ENCODE measurements at places on chromosomes 4 and X. TPM values are rescaled to one million over a fixed set of nuclear protein-coding genes. Genes with fewer than 3 reads are reported as not detected.
A peak's percentile ranks its signal among the peaks of the same experiment; 100 is the strongest.

GRCh38 chr4:101259876-101260275 is 87.5 kb downstream of the PPP3CA start:
- no peak for DNase-seq

DNA sequence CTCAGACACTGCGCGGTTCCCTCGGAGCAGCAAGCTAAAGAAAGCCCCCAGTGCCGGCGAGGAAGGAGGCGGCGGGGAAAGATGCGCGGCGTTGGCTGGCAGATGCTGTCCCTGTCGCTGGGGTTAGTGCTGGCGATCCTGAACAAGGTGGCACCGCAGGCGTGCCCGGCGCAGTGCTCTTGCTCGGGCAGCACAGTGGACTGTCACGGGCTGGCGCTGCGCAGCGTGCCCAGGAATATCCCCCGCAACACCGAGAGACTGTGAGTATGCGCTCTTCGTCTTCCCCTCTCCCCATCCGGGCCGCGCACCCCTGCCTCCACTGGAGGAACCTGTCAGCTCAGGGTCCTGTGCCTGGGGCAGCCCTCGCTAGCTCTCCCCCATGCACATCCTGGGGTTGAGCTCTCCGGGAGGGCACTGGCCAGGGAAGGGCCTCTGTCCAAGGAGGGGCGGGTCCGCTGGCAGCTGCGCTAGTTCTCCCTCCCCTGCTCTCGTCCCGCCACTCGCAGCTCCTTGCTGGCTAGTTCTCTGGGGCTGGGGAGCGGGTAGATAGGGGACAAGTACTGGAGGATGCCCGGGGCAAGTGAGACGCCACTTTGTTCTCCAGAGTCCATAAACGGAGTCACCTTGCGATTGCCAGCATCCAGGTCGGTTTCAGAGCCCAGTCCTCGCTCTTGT is 2.2 kb downstream of the SLIT2 start:
- peak; percentile 66 for DNase-seq

DNA sequence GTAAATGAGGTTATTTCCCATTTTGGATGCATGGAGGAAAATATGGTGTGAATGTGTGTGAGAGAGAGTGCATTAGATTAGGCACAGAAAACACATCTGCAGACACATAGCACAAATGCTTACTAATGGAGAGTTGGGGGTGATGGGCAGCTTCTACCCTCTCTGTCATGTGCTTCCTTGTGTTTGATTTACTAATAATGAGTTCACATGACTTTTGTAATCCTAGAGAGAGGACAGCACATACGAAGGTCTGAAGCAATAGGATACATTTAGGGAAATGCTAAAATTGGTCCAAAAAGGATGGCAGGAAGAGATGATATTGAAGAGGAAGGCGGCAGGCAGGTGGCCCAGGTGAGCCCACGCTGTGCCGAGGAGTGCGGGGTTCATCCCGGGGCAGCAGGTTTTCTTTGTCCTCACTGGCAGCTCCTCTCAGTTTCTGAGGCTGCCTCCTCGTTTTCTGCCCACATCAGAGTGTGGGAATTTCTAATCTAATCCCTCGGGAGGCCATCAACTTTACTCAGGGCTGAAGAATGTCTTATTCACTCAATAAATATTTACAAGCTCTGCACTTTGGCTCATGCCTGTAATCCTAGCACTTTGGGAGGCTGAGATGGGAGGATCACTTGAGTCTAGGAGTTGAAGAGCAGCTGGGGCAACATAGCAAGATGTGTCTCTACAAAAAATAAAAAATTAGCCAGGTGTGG is 15.9 kb upstream of the MAP9 start:
- DNase-seq, result no peak

DNA sequence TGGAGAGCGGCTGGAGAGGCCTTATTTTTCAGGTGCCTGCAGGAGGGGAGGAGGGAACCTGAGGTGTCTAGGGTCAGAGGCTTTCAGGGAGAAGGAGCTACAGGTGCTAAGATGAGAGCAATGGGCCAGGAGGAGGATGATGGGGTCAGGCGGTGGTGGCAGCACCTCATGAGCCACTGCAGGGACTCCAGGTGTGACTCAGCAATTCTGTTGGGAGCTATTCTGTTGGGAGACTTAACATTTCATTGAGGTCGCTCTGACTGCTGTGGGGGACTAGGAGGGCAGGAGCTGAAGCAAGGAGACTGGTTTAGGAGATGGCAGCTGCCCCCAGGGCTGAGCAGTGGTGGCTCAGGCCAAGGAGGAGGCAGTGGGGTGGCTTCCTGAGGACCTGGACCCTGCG is 65.0 kb downstream of the CLDN34 start:
- no peak for DNase-seq

- DNase-seq, result peak; percentile 22
Observed at GRCh38 chrX:118116713-118117550, at the start of gene KLHL13. KLHL13 (minus strand) TSS chrX:118116810; CDS start chrX:118028473, 88,337 bp downstream.

DNA sequence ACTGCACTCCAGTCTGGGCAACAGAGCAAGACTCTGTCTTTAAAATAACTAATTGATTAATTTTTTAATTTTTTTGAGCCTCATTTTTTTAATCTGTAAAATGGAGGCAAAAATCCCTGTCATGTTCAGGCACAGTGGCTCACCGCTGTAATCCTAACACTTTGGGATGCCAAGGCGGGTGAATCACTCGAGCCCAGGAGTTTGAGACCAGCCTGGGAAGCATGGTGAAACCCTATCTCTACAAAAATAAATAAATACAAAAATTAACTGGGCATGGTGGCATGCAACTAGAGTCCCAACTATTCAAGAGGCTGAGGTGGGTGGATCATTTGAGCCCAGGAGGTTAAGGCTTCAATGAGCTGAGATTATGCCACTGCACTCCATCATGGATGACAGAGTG is 15.4 kb downstream of the AMTN start:
- DNase-seq, result no peak

DNA sequence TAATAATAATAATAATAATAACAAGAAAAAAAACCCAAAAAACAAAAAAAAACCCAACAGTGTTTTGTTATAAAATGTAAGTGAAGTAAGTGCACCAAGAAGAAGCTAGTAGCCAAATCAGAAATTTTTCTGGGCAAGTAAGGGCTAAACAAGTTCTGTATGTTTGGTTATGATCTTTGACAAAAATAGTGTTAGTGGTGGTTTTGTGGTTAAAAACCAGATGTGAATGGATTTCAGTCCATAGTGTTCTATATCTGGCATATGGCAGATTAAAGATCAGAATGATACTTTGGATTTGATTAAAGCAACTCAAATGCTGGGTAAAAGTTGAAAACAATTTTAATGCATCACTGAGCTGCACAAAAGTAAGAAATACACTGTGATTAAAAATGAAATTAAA is 116.5 kb upstream of the NDST4 start:
- no peak for DNase-seq

SERPINA7 gene
- polyA plus RNA-seq, result not detected

TNIP2 gene
- polyA plus RNA-seq, result 82.8 TPM

Measured in lung (tissue), 17 donors.